ENCODE measurements at places on chromosomes 13 and 19. TPM values are rescaled to one million over a fixed set of nuclear protein-coding genes. Genes with fewer than 3 reads are reported as not detected.

DNA sequence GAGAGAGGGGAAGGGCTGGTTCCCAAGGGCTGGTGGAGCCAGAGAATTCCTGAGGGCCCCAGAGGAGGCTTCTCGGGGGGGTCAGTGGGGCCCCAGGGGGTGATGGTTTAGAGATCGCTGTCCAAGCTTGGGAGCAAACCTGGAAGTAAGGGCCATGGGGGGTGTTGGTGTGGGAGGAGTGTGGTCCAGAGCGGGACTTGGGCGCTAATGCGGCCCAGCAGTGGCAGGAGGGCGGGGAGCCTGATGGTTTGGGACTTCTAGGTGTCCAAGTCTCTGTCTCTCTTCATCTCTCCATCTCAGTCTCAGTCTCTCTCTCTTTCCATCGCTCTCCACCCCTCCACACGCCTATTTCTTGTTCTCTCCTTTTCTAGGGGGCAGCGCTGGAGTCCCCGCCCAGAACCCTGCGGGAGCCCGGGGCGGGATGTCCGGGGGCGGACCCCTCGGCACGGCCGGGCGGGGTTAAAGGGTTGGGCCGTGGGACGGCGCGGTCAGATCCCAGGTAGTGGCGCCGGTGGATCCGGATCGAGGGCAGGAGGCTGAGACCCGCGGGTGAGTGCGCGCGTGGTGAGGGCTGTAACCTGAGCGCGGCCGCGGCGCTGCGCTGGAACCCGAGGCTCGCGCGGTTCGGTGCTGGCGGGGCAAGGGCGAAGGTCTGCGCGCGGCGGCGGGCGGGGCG lies at the start of gene CYP4F22:
TSS of gene CYP4F22 (plus strand) at position 491 of the 676 bp plus-strand sequence. CDS start 16,812 bp downstream, outside the sequence.
- DNase-seq = no peak

SYCN gene
- not detected for total RNA-seq

ZNF546 gene
- total RNA-seq = 5.5 TPM

GEMIN7 gene
- not detected for total RNA-seq

DNA sequence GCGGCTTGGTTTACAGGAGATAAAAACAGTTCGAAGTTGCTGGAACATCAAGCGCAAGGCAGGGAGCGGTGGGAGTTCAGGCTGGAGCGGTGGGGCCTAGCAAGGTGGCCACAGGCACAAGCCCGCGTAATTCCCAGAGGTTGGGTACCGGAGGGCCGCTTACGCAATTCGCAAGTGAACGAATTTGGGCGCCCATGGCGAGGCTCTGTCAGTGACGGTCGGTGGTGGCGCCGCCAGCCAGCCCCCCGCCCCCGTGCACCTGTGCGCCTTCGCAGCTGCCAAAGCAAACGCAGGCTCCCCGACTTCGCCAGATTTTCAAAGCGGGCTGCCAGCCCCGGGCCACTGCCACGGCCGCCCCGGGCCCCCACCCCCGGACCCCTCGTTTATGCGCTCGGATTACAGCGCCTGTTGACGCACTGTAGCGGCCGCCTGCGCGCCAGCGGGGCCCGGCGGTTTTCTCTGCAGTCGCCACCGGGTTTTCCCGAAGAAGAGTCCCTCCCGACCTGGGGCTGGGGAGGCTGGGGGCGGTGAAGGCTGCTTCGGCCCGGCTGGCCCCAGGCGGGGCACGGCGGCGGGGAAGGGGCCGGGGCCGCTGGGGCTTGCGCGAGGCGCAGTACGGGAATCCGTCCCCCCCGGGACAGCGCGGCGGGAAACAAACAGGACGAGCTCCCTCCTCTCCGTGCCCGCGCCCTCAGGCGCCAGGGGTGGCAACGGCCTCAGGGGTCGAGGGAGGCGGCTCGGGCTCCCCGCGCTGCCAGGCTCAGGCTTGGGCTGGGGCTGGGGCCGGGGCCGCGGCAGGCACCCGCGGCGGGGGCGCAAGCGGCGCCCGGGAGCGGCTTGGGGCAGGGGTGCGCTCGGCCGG lies 709 bp downstream of the N4BP2L1 start:
- peak; percentile 56 for DNase-seq

DNA sequence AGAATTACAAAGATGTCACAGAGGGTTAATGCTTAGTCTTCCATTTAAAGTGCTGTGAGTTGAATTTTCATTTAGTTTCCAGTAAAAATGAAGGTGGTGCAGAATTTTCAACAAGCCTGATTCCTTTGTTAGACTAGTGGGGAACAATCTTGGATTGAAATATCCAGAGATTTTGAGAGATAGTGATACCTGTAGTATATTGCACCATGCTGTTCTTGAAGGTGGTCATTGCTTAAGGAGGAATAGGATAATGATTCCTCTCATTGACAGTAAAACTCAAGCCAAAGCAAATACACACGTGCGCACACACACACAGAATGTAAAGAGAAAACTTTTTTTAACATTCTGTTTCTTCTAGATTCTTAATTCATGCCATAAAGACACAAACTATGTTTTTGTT lies 5.3 kb downstream of the PCDH17 start:
- DNase-seq = no peak

- DNase-seq = no peak
These were observed 16.7 kb upstream of the FCGBP start for GRCh38 chr19:39951065-39951650.

- no peak for DNase-seq
These were observed 111.4 kb downstream of the FRY start for GRCh38 chr13:32142956-32143375.

ZNF99 gene
- total RNA-seq = not detected

GRCh38 chr13:21696865-21697448 lies 26.1 kb downstream of the FGF9 start:
- DNase-seq = no peak

KRTDAP gene
- total RNA-seq = not detected

Measured in Peyer's patch (tissue), 4 donors.